Effector memory CD8-positive, alpha-beta T cell (primary cell): ENCODE measurements at places on chromosomes 12 and 14.

GRCh38 chr12:101539148-101539547, 55.6 kb upstream of the MYBPC1 start:
- peaks cover 26% of the 10 kb centered on the region for H3K27me3 ChIP-seq
- no peak overlapping the region for H3K4me3 ChIP-seq
- no peaks in the 10 kb centered on the region for H3K4me1 ChIP-seq
- no peak for DNase-seq

- H3K27me3 ChIP-seq, result peaks cover 17% of the 10 kb centered on the region
Observed at GRCh38 chr14:66330228-66330627, 155.9 kb upstream of the CCDC196 start.

DNA sequence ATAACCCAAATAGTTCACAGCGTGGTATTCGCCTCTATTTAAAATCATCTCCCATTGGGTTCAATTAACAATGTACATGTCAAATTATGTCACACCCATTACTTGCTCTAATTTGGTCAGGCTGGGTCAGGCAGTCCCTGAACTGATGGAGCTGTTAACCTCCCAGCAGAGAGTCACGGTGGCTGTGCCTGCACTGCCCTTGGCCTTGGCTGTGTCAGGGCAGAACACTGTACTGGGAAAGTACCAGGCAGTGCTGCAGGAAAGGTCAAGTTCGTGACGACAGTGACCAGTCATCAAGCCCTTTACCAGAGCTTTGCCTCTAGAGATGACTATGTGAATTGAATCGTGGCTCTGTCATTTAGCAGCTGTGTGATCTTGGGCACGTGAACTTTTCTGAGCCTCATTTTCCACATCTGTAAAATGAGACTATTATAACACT, 100.0 kb downstream of the ARF6 start:
- peaks cover 9% of the 10 kb centered on the region for H3K4me1 ChIP-seq
- no peaks in the 10 kb centered on the region for H3K27me3 ChIP-seq
- peaks cover 5% of the 10 kb centered on the region for H3K36me3 ChIP-seq

DNA sequence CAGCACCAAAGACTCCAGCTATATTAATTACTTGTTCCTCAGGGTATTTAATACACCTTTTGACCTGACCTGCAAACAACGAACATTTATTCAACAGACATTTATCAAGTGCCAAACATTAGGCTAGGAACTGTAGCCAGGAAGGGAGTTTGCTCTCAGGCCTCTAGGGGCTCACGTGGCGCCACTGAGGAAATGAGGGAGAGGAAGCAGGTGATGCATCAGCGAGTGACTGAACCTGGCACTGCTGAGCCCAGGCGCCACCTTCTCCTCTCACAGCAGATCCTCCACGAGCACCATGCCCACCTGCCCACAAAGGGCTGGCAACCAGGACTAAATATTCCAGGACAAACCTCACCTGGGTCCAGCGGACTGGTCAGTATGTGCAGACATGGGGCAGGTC, 50.2 kb downstream of the SETD3 start:
- no peak overlapping the region for H3K27ac ChIP-seq
- H3K27me3 ChIP-seq, result no peaks in the 10 kb centered on the region
- peaks cover 32% of the 10 kb centered on the region for H3K4me1 ChIP-seq
- peaks cover 15% of the 10 kb centered on the region for H3K36me3 ChIP-seq
- H3K4me3 ChIP-seq, result no peak overlapping the region
- DNase-seq, result peak; percentile 32

DNA sequence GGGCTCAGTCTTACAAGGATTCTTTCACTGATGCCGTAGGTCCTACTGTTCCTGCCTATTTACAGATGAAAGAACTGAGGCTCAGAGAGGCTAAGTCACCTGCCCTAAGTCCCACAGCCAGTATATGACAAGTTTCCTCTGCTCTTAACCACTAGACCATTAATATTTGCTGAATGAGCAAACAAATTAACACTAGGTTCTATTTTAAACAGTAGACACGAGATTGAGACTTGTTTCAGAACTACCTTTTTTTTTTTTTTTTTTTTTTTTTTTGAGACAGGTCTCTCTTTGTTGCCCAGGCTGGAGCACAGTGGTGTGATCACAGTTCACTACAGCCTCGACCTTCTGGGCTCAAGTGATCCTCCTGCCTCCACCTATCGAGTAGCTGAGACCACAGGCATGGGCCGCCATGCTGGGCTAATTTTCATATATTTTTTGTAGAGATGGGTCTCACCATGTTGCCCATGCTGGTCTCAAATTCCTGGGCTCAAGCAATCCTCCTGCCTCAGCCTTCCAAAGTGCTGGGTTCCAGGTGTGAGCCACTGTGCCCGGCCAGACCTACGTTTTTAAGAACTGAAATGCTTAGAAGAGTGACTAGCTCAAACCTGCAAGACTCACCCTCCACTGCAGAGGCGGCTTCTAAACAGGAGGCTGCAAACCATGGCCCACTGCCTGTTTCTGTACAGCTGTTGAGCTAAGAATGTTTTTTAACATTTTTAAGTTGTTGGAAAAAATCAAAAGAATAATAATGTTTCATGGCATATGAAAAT, 12.9 kb downstream of the SYNE3 start:
- peaks cover 55% of the 10 kb centered on the region for H3K4me1 ChIP-seq
- H3K27ac ChIP-seq, result peak overlapping the region; percentile 84
- H3K27me3 ChIP-seq, result no peaks in the 10 kb centered on the region

GRCh38 chr14:87994974-87995373, 2.0 kb upstream of the GALC start:
- H3K27me3 ChIP-seq, result no peaks in the 10 kb centered on the region
- peak overlapping the region; percentile 87 for H3K4me3 ChIP-seq
- peaks cover 38% of the 10 kb centered on the region for H3K36me3 ChIP-seq
- H3K27ac ChIP-seq, result peak overlapping the region; percentile 96
- peaks cover 41% of the 10 kb centered on the region for H3K4me1 ChIP-seq
- DNase-seq, result peak; percentile 40

- no peak overlapping the region for H3K27ac ChIP-seq
- no peak for DNase-seq
- no peaks in the 10 kb centered on the region for H3K27me3 ChIP-seq
- H3K4me3 ChIP-seq, result no peak overlapping the region
- no peaks in the 10 kb centered on the region for H3K36me3 ChIP-seq
Observed at GRCh38 chr12:119122751-119123150, 56.0 kb upstream of the HSPB8 start.

DNA sequence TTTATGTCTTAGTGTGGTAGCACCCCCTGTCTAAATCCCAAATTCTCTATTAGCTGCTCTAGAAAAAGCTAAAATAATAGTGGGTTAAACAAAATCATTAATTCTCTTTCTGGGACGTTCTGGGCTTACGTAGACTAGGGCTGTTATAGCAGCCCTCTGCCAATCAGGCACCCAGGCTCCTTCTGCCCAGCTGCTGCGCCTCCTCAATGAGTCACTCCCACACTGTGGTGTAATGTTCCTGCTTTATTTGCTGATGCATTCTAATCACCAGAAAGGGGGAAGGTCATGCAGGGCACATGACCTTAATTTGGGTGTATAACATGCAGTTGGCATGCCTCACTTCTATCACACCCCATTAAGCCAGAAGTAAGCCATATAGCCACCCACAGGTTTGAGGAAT, 294.5 kb downstream of the GALC start:
- no peaks in the 10 kb centered on the region for H3K27me3 ChIP-seq
- no peaks in the 10 kb centered on the region for H3K36me3 ChIP-seq
- H3K4me1 ChIP-seq, result no peaks in the 10 kb centered on the region
- no peak overlapping the region for H3K4me3 ChIP-seq
- no peak overlapping the region for H3K27ac ChIP-seq

GRCh38 chr14:50947446-50947845, 3.2 kb upstream of the PYGL start:
- no peaks in the 10 kb centered on the region for H3K36me3 ChIP-seq
- H3K4me1 ChIP-seq, result peaks cover 7% of the 10 kb centered on the region
- no peak overlapping the region for H3K27ac ChIP-seq

DNA sequence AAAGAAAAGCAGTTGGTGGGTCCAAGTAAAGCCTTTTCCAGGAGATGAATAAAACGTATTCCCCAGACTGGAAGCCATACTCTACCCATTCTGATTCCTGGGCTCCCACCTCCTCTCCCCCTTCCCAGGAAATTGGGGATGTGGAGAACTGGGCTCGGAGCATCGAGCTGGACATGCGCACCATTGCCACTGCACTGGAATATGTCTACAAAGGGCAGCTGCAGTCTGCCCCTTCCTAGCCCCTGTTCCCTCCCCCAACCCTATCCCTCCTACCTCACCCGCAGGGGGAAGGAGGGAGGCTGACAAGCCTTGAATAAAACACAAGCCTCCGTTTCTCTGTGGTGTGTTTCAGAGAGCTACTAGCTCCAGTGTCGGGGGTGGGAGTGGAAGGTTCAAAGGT, 822 bp upstream of the RDH5 start:
- no peak overlapping the region for H3K4me3 ChIP-seq
- H3K27me3 ChIP-seq, result no peaks in the 10 kb centered on the region
- H3K4me1 ChIP-seq, result peaks cover 18% of the 10 kb centered on the region
- peaks cover 19% of the 10 kb centered on the region for H3K36me3 ChIP-seq
- no peak for DNase-seq

DNA sequence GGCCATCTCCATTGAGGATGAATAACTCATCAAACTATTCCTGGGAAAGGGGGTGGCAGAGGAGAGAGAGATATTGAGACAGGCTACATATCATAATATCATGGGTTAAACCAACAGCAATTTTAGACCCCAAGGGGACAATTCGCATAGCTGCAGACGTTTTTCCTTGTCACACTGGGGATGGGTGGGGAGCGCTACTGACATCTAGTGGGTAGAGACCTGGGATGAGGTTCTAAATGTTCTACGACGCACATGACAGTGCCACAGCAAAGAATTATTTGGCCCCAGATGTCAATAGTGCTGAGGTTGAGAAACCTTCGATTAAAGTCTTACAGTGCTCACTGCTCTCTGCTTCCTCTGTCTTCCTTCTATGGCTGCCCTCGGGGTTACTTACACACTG, 425.6 kb downstream of the NRXN3 start:
- H3K27ac ChIP-seq, result no peak overlapping the region
- H3K27me3 ChIP-seq, result peaks cover 12% of the 10 kb centered on the region
- H3K4me3 ChIP-seq, result no peak overlapping the region

- no peaks in the 10 kb centered on the region for H3K27me3 ChIP-seq
- H3K4me1 ChIP-seq, result no peaks in the 10 kb centered on the region
- no peak overlapping the region for H3K4me3 ChIP-seq
- no peak overlapping the region for H3K27ac ChIP-seq
Observed at GRCh38 chr14:62689733-62690132, 355.5 kb downstream of the KCNH5 start.

DNA sequence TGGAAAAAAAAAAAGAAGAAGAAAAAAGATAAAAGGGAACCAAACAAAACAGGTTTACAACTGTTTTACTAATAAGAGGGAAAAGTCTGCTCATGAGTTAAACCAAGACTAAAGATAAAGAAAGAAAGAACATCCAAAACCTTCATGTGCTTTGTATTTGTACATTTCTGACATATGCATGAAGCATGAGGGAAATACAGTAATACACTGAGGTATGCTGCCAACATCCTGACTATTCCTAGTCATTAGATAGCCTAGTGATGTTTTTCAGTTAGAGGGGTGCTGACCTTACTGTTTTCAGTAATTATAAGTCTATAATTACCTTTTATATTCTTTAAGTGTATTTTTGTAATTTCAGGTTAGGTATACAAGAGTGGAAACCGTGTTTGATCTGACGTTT, 793.3 kb downstream of the DIO2 start:
- no peak for DNase-seq
- H3K27ac ChIP-seq, result no peak overlapping the region
- H3K4me1 ChIP-seq, result no peaks in the 10 kb centered on the region
- no peaks in the 10 kb centered on the region for H3K27me3 ChIP-seq
- H3K36me3 ChIP-seq, result no peaks in the 10 kb centered on the region

DNA sequence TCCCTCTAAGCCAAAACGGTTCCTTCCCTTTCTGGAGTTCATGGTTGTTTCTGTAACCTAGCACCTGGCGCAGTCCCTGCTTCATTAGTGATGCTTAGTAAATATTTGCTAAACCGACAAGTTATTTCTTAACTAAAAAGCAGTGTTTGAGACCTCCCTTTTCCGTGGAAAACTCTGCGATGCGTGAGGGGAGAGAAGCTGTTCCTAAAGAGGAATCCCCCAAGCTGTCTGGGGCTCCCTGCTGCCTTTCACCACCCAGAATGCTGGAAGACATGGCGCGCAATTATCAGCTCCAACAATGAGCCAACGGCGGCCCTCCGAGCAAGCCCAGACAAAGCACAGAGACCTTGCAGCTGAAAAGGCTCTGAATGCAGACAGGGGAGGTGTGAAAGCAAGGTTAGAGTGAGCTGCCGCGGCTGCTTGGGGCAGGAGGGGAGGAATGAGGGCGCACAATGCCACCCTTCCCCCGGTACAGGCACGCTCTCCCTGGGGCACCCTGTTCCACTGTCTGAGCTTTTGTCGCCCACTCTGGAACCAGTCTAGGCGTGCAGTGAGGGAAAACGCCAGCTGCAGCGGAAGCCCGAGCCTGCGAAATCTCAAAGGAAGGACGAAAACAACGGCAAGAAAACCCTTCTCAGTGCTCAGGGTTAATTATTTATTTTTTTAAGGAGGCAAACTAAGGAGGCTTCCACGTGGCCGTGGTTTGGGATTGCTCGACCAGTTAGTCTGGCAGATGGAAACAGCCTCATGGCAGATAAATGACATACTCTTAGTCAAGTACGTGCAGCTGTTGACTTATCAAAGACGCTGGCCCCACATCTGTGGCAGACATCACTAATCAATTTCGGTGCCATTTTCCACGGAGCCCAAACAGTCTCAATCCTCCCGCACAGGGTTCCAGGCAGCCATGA, 66.3 kb downstream of the RBM19 start:
- peaks cover 11% of the 10 kb centered on the region for H3K36me3 ChIP-seq
- H3K27me3 ChIP-seq, result no peaks in the 10 kb centered on the region
- no peaks in the 10 kb centered on the region for H3K4me1 ChIP-seq
- H3K4me3 ChIP-seq, result no peak overlapping the region
- no peak overlapping the region for H3K27ac ChIP-seq

- H3K4me1 ChIP-seq, result peaks cover 4% of the 10 kb centered on the region
- peaks cover 65% of the 10 kb centered on the region for H3K27me3 ChIP-seq
- no peaks in the 10 kb centered on the region for H3K36me3 ChIP-seq
- no peak overlapping the region for H3K27ac ChIP-seq
- no peak for DNase-seq
- no peak overlapping the region for H3K4me3 ChIP-seq
Observed at GRCh38 chr14:94117856-94118255, 7.3 kb downstream of the IFI27 start.

- peaks cover 66% of the 10 kb centered on the region for H3K27me3 ChIP-seq
- H3K36me3 ChIP-seq, result no peaks in the 10 kb centered on the region
- peak; percentile 4 for DNase-seq
- no peak overlapping the region for H3K4me3 ChIP-seq
- H3K27ac ChIP-seq, result no peak overlapping the region
Observed at GRCh38 chr12:128976120-128976738, 123.0 kb downstream of the GLT1D1 start.
